ENCODE measurements at places on chromosomes 16 and 17.
A peak's percentile ranks its signal among the peaks of the same experiment; 100 is the strongest.

DNA sequence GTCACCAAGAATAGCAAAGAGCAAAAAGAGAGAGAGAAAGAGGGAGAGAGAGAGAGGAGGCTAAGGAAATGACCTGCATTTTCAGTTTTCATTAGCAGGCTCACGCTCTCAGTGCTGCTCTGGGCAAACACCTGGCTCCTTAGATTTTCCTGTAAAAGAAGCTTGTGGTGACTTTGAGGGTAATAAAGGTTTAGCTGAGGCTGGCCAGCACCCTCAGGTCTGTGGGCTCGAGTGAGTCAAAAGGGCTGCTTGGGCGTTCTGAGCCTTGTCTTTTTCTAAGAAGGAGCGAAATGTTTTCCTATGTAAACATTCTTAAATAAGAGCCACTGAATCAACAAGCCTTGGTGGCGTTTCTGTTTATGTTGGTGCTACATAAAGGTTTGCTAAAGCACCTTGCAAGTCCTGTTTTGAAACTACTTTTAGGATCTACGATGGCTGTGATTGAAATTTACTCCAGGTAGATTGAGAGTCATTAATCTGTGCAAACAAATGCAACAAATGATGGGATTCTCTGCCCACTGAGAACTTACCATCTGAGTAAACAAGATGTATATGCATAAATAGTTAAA is 38.8 kb downstream of the SHISA6 start:
- H3K27me3 ChIP-seq = no peaks in the 10 kb centered on the region
- H3K4me1 ChIP-seq = no peaks in the 10 kb centered on the region
- H3K36me3 ChIP-seq = no peaks in the 10 kb centered on the region
- DNase-seq = no peak
- H3K4me3 ChIP-seq = no peak overlapping the region

DNA sequence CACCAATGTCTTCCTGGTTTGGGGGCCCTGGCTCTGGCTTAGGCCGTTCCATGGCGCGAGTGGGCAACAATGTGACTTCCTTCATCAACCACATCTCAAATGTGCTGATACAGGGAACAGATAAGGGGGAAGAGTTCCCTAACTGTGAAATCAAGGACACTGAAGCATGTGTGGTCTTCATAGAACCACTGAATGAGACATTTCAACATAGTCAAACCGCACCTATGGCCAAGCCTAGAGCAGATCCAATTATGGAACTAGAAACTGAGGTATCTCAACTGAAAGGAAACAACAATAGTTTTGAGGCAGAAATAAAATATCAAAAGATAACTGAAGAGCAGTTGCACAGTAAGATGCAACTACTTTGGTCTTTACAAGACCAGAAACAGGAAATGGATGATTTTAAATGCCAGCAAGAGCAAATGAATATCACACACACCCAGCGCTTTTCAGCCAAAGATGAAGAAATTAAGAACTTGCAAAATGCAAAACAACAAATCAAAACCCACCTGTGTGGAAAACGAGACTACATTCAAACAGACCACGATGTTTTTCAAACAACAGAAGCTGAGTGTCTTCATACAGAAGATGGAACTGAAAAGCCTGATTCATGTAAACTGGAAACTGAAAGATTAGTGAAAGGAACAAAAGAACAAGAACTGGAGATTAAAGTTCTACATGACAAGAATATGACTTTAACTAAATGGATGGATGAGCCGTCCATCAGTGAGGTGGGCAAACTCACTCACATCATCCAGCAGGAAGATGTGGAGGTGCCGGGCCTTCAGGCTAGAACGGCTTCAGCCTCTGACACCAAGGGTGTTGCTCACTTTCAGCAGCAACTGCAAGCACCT is 18.1 kb upstream of the LCMT1 start:
- no peak overlapping the region for H3K27ac ChIP-seq
- H3K36me3 ChIP-seq = no peaks in the 10 kb centered on the region
- DNase-seq = no peak
- H3K27me3 ChIP-seq = peaks cover 36% of the 10 kb centered on the region

- H3K27ac ChIP-seq = no peak overlapping the region
- H3K27me3 ChIP-seq = no peaks in the 10 kb centered on the region
- DNase-seq = no peak
- no peak overlapping the region for H3K4me3 ChIP-seq
Measured at GRCh38 chr16:7338826-7339225, 6.2 kb downstream of the RBFOX1 start.

DNA sequence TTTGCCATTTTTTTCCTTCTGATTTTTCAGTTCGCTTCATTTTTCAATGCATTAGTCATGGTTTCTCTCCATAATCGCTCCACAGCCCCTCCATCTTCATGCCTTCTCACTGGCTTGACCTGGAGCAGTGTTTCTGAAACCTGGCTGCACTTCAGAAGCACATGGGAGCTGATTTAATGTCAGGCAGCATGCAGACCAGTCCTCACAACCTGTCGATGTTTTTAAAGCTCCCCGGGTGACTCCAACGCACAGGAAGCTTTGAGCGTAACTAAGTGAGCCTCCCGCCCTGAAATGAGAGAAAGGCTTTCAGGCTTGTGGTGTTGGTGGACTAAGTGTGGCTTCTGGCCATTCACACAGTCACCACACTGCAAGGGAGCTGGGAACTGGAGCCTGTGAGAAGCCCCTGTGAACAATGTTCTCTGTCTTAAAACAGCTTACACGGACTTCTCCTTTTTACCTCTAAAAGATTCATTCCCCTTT is 16.8 kb upstream of the DRG2 start:
- no peaks in the 10 kb centered on the region for H3K27me3 ChIP-seq
- no peak for DNase-seq
- peak overlapping the region; percentile 53 for H3K4me3 ChIP-seq

DNA sequence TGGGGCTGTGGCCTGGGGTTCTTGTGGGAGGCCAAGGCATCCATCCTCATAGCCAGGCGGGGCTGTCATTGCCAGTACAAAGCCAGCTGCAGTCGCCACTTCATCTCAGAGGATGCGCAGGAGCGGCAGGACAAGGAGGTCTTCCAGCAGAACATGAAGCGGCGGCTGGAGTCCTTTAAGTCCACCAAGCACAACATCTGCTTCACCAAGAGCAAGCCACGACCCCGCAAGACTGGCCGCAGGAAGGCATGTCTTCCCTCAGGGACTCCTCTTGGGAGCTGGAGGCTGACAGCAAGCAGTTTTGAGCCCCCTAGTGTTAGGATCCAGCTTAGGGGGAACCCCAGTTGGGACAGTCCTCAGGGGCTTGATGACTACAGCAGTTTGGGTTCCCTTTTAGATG is 15.1 kb upstream of the PLEKHG4 start:
- no peak overlapping the region for H3K27ac ChIP-seq
- no peak for DNase-seq
- peaks cover 40% of the 10 kb centered on the region for H3K27me3 ChIP-seq
- no peak overlapping the region for H3K4me3 ChIP-seq
- H3K36me3 ChIP-seq = no peaks in the 10 kb centered on the region
- no peaks in the 10 kb centered on the region for H3K4me1 ChIP-seq

- no peaks in the 10 kb centered on the region for H3K36me3 ChIP-seq
- no peak overlapping the region for H3K27ac ChIP-seq
- peak; percentile 39 for DNase-seq
- no peak overlapping the region for H3K4me3 ChIP-seq
- peaks cover 5% of the 10 kb centered on the region for H3K27me3 ChIP-seq
Measured at GRCh38 chr17:1137465-1137894, 42.3 kb downstream of the ABR start.

DNA sequence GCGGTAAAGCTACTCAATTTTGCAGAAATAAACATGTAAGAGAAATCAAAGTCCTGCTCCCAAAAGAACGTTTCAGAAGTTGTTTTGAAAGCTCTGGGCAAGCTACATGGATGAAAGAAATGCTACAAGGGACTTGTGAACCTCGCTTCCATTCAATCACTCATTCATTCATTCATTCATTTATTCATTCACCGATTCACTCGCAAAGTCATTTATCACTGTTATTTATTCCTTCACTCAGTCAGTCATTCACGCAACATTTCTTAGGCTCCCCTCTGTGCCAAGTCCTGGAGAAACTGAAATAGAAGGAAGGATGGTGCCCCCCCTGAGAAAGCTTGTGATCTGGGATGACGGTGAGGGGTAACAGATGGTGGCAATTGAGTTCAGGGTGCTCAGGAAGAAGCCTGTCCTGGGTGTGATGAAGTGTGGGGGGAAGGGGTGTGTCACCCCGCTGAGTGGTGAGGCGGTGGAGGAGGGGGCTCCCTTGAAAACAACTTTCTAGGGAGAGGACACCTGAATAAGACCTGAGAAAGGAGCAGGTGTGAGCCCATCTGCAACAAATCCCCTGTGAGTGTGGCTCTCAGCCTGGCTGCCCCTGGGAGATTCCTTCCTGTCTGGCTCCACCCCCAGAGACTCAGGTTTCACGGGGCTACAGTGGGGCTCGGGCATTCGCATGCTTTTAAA is 36.3 kb upstream of the PRSS54 start:
- no peaks in the 10 kb centered on the region for H3K36me3 ChIP-seq
- H3K4me1 ChIP-seq = peaks cover 9% of the 10 kb centered on the region
- no peak overlapping the region for H3K4me3 ChIP-seq
- no peaks in the 10 kb centered on the region for H3K27me3 ChIP-seq

DNA sequence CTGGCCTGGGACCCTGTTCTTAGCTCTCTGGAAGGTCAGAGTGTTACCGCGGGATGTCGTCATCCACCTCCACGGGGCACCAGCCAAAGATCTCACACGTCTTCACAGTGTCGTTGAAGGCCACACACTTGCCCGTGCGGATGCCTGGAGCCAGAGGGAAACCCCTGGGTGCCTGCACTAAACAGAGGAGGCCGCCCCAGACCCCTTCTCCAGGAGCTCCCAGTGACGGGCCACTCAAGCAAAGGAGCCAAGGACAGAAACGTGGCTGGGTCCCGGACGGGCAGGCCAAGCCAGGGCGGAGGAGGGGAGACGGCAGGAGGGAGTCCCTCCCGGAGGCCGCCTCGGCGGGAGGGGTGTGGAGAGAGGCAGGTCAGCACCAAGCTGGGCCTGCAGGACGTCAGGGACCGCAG is 11.0 kb upstream of the CAMKK1 start:
- DNase-seq = no peak
- peaks cover 16% of the 10 kb centered on the region for H3K4me1 ChIP-seq
- no peak overlapping the region for H3K27ac ChIP-seq
- H3K4me3 ChIP-seq = peak overlapping the region; percentile 38
